NCI-H187 (cell line): ENCODE measurements at places on chromosomes 7 and 10.

- no peak for DNase-seq
These were observed 80.0 kb downstream of the C7orf25 start for GRCh38 chr7:42831718-42832522.

GRCh38 chr7:116534790-116535189, 10.0 kb downstream of the CAV1 start:
- no peak for DNase-seq

DNA sequence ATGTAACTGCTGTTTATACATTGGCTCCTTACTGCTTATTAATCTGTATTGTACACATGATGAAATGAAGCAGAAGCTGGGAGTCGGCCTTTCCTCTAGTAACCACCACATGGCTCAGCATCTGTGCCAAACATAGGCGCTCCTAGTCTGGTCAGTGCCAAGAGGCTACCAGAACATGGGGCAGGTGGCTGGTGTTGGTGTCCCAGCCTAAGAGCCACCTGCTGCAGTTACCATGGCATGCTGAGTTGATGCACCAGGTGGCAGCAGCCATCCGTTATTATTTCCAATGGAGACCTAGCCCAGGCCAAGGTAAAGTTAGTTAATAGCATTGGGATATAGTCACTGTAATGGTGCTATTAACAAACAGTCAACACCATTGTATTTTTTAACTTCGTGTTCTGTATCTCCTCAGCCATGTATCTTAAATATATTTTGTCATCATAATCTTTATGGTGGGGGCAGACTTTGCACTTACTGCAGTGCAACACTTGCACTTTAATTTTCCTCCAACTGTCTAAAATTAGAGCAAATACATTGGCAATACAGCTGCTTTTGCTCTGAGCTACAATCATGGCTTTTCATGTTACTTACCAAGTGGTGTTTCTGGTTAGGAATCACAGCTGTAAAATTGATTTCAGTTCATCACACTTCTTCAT, 33.1 kb downstream of the HBP1 start:
- DNase-seq: peak; percentile 7

DNA sequence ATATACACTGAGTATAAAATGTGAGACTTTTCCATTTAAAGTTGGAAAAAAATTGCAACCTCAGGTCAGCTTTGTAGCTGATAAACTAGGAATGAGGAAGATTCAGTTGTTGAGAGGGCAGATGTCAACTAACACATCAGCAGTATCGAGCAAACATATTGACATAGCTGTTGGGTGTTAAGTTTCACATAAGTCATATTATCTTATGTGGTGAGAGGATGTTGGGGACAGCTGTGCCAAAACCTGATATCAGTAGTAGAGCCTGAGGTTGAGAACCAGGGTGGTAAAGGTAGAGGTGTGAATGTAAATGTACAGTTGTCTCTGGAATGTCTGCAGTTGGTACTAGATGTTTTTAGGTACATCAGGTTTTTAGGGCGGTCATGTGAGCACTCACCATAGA, 5.0 kb downstream of the ZRANB1 start:
- no peak for DNase-seq

DNA sequence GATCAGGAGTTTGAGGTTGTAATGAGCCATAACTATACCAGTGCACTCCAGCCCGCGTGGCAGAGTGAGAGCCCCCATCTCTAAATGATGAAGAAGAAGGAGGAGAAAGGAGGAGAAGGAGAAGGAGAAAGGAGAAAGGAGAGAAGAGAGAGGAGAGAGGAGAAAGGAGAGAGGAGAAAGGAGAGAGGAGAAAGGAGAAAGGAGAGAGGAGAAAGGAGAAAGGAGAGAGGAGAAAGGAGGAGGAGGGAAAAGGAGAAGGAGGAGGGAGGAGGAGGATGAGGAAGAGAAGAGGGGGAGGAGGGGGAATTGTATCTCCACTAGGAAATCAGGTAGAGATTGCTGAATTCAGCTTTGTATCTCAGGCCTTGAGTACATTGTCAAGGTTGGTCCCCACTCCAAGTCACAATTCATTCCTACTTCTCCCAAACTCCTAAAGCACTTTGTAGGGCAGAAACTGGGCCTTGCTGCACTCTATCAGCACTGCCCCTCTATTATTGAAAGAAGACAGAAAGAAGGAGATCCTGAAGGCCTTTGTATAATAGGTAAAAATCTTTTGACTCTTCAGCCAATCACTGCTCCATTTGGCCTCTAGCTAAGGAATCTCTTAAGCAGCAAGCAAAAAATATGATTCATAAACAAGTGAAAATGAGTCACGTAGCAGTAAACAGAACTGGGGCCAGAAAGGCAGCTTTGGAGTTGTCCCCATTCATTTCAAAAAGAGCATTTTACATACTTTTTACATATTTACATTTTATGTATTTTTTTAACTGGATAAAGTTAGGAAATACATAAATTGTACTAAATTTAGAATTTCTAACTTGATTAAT, 178.0 kb downstream of the IMMP2L start:
- DNase-seq: no peak

DNA sequence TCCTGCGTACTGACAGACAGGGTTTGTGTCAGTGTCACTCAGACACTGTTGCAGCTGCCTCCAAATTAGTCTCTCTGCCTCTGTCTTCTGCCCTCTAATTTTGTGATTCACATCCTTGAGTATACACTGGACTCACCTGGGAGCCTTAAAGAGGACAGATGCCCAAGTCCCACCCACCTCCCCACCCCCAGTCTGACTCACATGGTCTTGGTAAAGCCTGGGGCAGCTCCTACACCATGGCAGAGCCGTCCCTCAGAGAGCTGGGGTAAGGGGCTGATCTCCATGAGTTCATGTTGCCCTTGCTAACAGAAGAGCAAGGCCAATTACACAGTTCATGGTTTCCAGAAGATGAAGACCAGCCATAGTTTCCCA, 197.6 kb upstream of the STK17A start:
- DNase-seq: no peak

GRCh38 chr7:22564511-22565045, 64.6 kb upstream of the STEAP1B start:
- DNase-seq: no peak

DNA sequence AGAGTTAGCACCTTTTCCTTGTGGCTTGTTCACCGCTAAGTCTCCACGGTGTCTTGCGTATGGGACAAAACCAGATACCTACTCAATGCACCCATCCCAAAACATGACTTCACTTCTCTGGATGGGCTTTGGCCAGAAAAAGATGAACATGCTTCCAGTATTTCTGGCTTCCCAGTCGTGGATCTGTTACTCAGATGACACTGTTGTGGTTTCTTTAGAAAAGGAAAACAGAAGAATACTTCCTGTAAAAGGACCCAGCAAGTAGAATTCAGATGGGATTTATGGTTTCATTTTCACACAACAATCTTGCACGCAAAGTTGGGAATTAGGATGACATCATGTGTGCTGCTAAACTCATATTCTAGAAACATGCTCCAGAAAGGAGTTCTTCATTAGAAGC, 216.7 kb downstream of the ADAM12 start:
- DNase-seq: no peak

GRCh38 chr7:2474813-2475677, 1.2 kb downstream of the GRIFIN start:
- DNase-seq: no peak

- no peak for DNase-seq
These were observed 217.2 kb upstream of the MKLN1 start for GRCh38 chr7:131110297-131111080.

- no peak for DNase-seq
These were observed 7.2 kb downstream of the CPA2 start for GRCh38 chr7:130273933-130274255.

- DNase-seq: no peak
These were observed 39.1 kb upstream of the ANAPC16 start for GRCh38 chr10:72176701-72177100.

- DNase-seq: peak; percentile 8
These were observed 842 bp downstream of the ZNF22 start for GRCh38 chr10:45001381-45002148.

DNA sequence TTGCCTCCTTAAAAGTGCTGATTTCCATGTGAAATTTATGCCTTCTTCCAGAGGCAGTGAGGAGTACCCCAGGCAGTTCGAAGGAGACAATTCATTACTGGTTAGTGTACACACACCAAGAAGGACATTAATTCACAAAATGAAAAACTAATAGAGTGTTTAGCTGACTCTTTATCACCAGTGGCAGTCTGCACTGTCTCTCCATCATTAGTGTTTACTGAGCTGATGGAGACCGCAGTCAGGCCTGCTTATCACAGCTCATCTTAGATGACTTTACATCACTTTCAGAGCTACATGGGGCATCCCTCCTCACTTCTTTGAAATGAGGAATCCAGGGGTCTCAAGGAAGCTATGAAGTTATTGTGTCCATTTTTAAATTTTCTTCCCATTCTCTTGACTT, 155.5 kb upstream of the LRGUK start:
- no peak for DNase-seq

DNA sequence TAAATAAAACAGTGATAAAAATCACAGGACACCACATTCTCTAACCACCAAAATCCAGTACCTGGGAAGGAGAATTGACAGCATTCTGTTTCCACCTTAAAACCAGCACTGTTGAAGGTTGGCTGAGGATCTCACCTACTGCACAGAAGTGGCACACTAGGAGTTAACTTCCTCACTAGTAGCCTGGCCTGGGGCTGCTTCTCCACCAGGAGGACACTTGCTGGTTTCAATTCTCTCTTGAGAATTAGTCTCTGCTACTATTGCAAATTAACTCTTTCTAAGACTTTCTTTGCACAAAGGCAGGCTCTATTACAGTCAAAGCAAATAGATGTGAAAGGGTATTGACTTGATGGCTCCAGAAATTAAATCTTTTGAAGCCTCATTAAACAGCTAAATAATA, 2.3 kb upstream of the CTTNBP2 start:
- DNase-seq: peak; percentile 52

DNA sequence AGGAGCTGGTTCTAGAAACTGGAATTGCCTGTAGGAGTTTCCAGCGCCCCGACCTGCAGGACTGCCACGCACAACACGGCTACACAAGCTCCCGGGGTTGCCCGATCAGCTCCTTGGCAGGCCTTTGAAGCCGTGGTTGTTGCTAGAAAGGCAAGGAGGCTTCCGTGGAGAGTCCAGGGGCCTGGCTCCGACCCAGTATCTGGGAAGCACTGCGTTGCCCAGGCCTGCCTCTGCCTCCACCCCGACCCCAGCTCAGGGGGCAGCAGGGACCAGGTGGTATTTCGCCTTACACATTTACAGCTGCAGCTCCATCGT, 54.4 kb downstream of the PROSER2 start:
- DNase-seq: no peak

DNA sequence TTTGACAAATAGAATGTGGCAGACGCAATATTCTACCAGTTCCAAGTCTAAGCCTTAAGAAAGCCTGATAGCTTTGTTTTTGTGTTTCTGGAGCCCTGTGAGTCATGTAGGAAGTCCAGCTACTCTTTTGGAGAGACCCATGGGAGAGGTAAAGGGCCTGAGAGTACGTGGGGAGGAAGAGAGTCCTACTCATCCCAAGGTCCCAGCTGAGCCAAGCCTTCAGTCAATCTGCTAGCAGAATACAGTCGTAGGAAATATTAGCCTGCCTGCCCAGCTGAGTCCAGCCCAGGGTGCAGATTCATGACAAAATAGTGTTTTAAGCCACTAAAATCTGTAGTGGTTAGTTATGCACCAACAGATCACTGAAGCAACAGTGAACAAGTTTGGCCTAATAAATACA, 9.0 kb upstream of the GNA12 start:
- DNase-seq: no peak

GRCh38 chr7:12092499-12093130, 118.5 kb upstream of the TMEM106B start:
- no peak for DNase-seq

DNA sequence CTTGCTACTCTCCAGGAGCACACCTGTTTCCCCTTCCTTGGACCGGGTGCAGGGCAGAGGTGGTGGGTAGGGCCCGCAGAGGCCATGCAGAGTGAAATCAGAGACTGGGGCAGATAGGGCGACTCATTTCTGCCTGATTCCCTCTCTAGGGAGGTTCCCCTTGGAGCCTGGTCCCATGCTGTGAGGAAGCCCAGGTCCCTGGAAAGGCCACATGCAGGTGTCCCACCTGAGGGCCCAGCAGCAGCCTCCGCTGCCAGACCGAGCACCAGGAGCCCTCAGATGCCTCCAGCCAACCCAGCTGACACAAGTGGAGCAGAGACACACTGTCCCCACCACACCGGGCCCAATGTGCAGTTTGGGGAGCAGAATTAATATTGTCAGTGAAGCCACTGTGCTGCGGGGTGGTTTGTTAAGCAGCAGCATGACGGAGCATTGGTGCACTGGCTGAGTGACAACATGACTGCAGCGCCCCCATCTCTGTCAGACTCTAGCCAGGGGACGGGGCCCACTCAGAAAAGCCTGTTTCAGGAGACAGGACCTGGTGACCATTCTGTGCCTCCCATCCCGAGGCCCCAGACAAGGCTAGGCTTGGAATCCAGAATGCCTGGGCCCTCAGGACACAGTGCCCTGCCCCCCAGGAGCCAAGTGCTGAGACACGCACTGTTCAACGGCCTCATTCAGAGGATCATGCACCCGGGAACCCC, 30.4 kb upstream of the RET start:
- no peak for DNase-seq

DNA sequence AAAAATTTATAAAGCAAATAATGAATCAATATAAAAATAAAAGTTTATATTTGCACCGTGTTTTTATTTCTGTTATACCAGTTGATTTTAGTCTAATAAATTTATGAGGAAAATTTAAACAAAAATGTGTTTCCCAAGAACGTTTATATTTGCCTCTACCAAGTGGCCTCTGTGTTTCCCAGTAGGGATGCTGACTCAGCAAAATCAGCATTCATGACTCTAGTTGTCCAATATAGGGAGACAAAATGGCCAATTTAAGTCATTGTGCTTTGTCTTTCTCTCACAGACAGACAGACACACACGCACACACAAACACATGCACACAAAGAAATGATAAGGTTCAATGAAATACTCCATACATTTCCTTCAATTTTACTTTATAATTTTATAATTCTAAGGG, 942.5 kb upstream of the ZWINT start:
- no peak for DNase-seq

DNA sequence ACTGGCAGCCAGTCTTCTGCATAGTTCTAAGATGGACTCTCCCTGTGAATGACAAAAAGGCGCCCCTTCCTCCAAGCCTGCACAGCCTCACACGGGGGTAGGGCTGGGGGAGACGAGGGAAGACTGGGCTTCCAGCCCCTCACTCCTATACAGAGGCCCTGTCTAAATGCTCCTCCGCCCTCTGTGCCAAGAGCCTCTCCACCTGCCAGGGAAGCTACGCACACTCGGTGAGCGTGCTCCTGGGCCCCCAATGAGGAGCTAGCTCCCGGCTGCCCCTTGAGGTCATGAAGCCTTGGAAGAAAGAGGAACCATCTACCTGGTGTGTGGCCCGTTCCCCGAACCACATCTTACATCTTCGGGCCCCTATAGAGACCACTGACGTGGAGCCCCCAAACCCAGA, 54.8 kb downstream of the CRTAC1 start:
- no peak for DNase-seq

DNA sequence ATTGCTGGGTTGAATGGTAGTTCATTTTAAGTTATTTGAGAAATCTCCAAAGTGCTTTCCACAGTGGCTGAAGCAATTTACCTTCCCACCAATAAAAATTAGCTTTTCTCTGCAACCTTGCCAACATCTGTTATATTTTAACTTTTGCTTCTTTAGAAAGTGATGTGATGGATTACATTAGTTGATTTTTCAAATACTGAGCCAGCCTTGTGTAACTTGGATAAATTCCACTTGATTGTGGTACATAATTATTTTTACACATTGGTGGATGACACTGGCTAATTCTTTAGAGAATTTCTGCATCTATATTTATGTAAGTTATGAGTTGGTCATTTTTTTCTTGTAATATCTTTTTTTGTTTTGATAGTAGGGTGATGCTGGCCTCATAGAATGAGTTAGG, 634.1 kb downstream of the GALNT17 start:
- DNase-seq: no peak

- no peak for DNase-seq
These were observed 9.2 kb downstream of the INSIG1 start for GRCh38 chr7:155306673-155307470.
